PC-9 (cell line): ENCODE measurements at places on chromosomes 5 and 9. TPM values are rescaled to one million over a fixed set of nuclear protein-coding genes. Genes with fewer than 3 reads are reported as not detected.

The TDRD7 gene
- total RNA-seq = 11.9 and 14.2 TPM in 2 replicates

The IL4 gene
- total RNA-seq = not detected in 2 replicates

GRCh38 chr5:27325513-27325912, 287.1 kb upstream of the CDH9 start:
- H3K4me3 ChIP-seq = no peak overlapping the region
- H3K27ac ChIP-seq = no peak overlapping the region
- no peaks in the 10 kb centered on the region for H3K4me1 ChIP-seq
- no peaks in the 10 kb centered on the region for H3K36me3 ChIP-seq
- no peaks in the 10 kb centered on the region for H3K27me3 ChIP-seq

DNA sequence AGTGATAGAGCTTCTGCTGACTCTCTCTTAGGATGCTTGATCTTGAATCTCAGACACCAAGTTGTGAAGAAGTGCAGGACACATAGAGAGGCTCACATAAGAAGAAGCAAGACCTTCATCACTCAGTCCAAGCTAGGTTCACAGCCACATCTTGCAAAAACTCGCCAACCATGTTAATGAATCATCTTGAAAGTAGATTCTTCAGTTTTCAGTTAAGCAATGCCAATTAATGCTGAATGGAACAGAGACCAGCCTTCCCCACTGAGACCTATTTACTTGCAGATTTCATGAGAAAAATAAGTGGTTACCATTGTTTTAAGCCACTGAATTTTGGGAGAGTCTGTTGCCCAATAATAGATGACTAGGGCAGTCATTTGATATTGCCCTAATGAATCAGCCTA, 217.7 kb upstream of the EDIL3 start:
- H3K27ac ChIP-seq = no peak overlapping the region
- no peaks in the 10 kb centered on the region for H3K4me1 ChIP-seq
- no peaks in the 10 kb centered on the region for H3K27me3 ChIP-seq
- no peak overlapping the region for H3K4me3 ChIP-seq
- DNase-seq = no peak

GRCh38 chr9:108671794-108672193, 184.0 kb downstream of the ACTL7B start:
- DNase-seq = no peak
- H3K36me3 ChIP-seq = no peaks in the 10 kb centered on the region
- no peak overlapping the region for H3K4me3 ChIP-seq

GRCh38 chr5:31531543-31531887, 378 bp downstream of the DROSHA start:
- peak overlapping the region; percentile 92 for H3K4me3 ChIP-seq
- H3K4me1 ChIP-seq = peaks cover 28% of the 10 kb centered on the region
- peak overlapping the region; percentile 35 for H3K27ac ChIP-seq
- no peaks in the 10 kb centered on the region for H3K27me3 ChIP-seq
- peaks cover 33% of the 10 kb centered on the region for H3K36me3 ChIP-seq

GRCh38 chr9:137731947-137732813, 113.4 kb downstream of the EHMT1 start:
- no peak overlapping the region for H3K4me3 ChIP-seq
- no peak for DNase-seq
- H3K36me3 ChIP-seq = peaks cover 33% of the 10 kb centered on the region
- H3K4me1 ChIP-seq = no peaks in the 10 kb centered on the region
- no peaks in the 10 kb centered on the region for H3K27me3 ChIP-seq

DNA sequence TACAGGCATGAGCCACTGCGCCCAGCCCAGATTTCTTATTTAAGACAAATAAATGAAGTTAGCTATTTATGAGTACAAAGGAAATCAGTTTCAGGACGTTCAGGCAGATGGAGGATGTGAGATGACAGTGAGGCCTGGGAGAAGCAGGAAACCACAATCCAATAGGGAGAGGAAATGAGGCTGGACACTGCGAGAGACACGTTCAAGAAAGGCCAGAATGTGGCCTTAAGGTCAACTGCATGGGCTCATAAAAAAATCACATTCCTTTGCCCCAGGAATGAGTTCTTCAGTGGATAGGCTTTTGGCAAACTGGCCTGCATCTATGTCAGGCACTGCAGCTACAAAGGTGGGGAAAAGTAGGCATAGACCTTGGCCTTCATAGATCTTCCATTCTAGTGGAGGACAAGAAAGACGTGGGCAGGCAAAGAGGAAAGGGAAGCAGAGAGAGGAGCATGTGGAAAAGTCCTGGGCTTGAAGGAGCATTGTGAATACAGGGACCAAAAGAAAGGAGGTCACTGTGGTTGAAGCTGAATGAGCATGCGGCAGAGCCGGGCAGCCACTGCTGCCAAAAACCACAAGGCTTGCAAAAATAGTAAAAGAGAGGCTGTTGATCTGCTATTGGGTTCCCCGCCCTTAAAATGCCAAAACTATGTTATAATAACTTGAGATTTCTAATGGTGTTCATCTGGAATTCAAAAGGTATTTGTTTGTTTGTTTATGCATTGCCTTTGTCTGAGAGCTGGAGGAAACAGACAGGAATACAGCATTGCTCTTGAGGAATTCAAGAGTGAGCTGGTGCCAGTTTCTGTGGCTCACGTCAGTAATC, 133.0 kb downstream of the GNA14 start:
- H3K27ac ChIP-seq = no peak overlapping the region
- H3K36me3 ChIP-seq = no peaks in the 10 kb centered on the region
- DNase-seq = no peak
- no peaks in the 10 kb centered on the region for H3K27me3 ChIP-seq

DNA sequence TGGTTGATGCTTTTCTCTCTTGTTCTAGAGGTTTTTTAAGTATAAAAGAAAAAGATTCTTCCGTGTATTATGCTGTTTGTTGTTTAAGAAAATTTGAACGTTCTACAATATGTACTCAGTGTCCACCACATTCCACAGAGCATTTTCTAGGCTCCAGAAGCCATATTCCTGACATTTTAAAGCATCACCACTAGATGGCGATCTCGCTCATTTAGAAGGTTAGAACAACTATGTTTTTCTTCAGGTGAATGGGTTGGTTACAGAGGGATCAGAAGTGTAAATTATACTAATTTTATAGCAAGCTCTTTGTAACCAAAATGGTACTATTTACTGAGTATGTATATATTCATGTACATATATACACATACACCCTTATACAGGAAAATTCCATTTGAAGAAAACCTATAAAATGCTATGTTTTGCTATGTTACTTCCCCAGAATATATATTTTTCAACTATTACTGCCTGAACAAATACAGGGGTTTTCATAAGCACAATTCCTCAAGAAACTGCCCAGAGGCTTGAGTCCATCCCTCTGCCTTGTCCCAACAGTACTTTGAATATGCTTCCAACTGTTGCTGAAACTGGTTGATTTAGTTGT, 284.3 kb downstream of the CCDC171 start:
- H3K27me3 ChIP-seq = no peaks in the 10 kb centered on the region
- H3K27ac ChIP-seq = no peak overlapping the region
- H3K36me3 ChIP-seq = no peaks in the 10 kb centered on the region

GRCh38 chr5:178214160-178214803, 9.9 kb downstream of the HNRNPAB start:
- H3K27me3 ChIP-seq = no peaks in the 10 kb centered on the region
- DNase-seq = no peak
- no peak overlapping the region for H3K27ac ChIP-seq
- H3K36me3 ChIP-seq = peaks cover 23% of the 10 kb centered on the region
- no peaks in the 10 kb centered on the region for H3K4me1 ChIP-seq

- DNase-seq = no peak
- no peak overlapping the region for H3K27ac ChIP-seq
- H3K4me1 ChIP-seq = no peaks in the 10 kb centered on the region
- H3K27me3 ChIP-seq = no peaks in the 10 kb centered on the region
- no peaks in the 10 kb centered on the region for H3K36me3 ChIP-seq
- H3K4me3 ChIP-seq = no peak overlapping the region
These were observed 27.5 kb upstream of the NCS1 start for GRCh38 chr9:130144703-130145102.

- no peaks in the 10 kb centered on the region for H3K36me3 ChIP-seq
- no peaks in the 10 kb centered on the region for H3K27me3 ChIP-seq
- no peak for DNase-seq
These were observed 387.3 kb downstream of the NR2F1-AS1 start for GRCh38 chr5:93193431-93194347.

- H3K36me3 ChIP-seq = no peaks in the 10 kb centered on the region
- no peaks in the 10 kb centered on the region for H3K4me1 ChIP-seq
- H3K27ac ChIP-seq = no peak overlapping the region
These were observed 33.0 kb downstream of the ZDHHC11B start for GRCh38 chr5:751496-751895.

- DNase-seq = no peak
- peaks cover 8% of the 10 kb centered on the region for H3K4me1 ChIP-seq
- H3K36me3 ChIP-seq = no peaks in the 10 kb centered on the region
- H3K27ac ChIP-seq = no peak overlapping the region
- no peak overlapping the region for H3K4me3 ChIP-seq
These were observed 129.0 kb upstream of the HMHB1 start for GRCh38 chr5:143682929-143683386.

GRCh38 chr5:665956-666711, 27.0 kb downstream of the TPPP start:
- 0 out of 2 replicates have a peak, but pooled peaks cover 2% of the 10 kb centered on the region for H3K4me1 ChIP-seq
- no peak overlapping the region for H3K27ac ChIP-seq
- no peaks in the 10 kb centered on the region for H3K27me3 ChIP-seq
- no peak overlapping the region for H3K4me3 ChIP-seq
